ENCODE measurements at places on chromosomes 2 and 18.
A peak's percentile ranks its signal among the peaks of the same experiment; 100 is the strongest.

DNA sequence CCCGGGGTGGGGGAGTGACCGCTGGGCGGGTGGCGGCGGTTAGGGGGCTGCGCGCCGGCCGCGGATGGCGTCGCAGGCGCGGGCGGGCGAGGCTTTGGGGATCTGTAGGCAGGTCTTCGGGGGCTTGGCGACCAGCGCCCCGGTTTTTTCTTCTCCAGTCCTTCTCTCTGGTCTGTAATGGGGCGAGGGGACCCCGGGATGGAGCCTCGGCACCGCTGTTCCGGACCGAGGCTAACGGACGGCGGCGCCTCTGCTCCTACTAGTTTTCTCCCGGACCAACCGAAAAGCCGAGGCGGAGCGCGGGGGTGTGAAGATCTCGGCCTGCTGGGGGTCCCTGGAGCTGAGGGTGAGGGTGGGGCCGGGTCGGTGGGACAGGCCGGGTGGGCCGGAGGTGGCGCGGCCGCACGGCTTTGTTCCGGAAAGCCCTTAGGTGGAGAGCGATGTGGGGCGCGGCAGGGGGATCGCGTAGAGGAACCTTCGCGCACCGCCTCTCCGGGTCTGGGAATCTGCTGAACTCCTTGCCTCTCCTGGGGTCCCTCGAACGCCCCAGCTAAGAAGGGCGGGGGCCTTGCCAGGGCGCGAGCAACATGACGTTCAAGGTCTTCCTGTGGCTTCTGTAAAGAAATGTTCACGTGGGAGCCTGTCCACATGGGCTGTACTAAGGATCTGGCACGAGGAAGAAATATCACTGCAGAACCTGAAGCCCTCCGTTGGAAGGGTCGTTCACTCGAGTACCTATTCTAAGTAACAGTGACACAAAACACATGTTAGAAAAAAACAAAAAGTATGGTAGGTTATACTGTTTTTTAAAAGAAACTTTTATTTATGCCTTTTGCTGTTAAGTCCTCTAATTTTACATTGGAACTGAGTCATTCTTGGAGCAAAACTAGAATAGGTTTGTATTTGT lies 861 bp downstream of the SLC39A10 start:
- peak; percentile 48 for DNase-seq

DNA sequence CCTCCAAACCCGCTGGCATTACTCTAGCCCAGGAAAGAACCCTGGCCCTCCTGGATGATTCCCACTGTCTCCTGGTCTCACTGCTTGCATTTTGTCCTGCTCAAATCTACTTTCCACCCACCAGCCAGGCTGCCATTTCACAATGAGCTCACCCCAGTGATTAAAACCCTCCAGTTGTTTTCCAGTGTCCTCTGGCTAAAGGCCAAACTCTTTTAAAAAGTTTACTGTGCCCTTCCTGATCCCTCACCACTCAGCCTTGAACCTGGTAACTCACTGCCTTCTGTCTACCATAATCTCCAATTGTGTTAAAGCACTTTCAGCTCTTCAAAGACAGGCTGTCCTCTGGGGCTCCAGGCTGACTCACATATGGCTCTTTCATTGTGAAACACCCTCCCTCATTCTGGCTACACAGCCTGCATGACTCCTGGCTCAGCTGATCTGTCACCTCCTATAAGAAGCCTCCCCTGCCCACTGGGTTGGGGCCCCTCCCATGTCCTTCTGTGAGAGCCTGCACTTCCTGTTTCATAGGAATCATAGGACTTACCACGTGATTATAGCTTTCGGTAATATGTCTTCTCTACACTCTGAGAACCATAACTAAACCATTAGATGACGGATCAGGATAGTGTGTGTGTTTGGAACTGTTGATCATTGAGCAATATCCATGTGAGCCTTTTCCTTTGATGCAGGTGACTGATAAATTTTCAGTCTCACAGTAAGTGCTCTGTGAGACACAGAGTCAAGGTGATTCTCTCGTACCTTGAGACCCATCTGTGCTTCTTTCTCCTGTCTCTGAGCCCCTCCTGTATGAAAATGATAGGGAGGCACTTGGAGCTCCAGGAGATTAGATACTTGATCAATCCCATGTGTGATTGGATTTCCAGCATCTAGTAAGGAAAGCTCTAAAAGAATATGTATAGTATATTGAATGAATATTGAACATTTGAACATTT lies 590.8 kb upstream of the ID2 start:
- DNase-seq = peak; percentile 43

DNA sequence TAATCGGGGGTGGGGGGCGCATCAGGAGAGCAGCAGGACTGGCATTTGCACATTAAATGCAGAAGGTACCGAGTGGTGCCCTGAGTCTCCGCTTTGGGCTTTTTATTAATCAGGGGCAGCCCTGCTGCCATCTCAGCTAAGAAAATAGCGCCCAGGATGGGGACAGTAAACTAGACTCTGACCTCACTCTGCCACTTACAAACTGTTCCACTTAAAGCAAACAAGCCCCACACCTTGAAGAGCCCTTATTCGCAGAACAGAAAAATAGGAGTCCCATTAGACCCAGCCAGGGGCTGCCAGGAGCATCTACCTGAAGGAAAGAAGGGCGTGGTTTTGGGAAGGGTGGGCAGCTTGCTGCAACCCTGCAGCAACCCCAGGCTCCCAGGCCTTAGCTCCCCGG lies 165.3 kb downstream of the TNS1 start:
- no peak for DNase-seq

DNA sequence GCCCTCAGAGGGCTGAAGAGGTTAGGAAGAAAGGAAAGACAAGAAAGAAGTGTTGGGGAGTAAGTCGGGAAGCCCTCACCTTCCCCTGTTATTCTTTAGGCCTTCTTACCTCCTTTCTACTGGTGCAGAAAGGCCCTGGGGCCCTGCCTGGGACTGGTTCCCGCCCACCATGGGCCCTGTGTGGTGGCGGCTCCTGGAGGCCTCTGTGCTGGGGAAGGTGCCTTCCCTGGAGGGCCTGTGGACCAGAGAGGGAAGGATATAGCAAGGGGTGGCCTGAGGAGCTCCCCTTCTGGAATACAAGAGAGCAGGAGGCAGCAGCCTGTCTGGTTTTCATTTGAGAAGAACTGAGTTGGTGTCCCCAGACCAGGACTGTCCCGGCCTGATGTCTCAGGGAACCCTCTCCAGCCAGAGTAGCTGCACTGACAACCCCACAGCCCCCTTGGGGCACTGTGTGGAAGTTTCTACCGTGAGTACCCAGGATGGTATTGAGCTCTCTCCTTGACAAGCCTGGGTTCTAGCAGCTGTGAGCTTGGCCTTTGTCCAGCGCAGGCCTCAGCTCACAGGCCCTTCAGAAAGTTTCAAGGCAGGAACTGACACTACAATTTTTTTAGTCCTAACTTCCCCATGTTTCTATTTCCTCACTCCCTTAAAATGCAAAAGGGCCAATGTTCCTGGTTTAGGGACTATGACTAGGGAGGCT lies 47.1 kb downstream of the EFR3B start:
- no peak for DNase-seq
